Astrocyte of the hippocampus (primary cell): ENCODE measurements at places on chromosomes 5 and 9.

DNA sequence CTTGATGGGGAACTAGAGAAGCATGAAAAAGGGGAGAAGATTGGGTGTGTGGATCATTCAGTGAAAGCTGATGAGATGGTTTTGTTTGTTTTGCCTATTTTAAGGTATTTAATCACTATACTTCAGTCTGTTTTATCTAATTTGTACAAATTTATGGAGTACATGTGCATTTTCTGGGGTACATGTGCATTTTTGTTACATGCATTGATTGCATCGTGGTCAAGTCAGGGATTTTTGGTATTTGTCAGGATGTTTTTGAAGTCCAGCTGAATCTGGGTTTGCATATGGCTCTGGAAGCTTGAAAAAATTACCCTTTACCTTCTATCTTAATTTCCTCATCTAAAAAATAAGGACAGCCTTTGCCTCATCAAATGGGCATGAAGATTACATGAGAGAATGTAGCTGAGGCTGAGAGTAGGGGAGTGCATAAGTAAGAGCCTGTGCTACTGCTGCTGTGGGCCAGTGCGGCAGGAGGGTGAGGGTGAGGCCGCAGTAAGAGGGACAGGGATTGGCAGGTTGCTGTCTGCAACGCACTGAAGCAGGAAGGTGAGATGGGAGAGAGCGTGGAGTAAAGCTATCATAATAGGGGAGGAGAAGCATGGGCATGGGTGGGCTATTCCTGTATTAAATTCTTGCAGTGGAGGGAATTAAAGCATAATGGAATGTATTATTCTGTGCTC lies 139.8 kb downstream of the NPR3 start:
- DNase-seq = no peak

- DNase-seq = no peak
Observed at GRCh38 chr5:170903075-170903474, 41.3 kb downstream of the RANBP17 start.

DNA sequence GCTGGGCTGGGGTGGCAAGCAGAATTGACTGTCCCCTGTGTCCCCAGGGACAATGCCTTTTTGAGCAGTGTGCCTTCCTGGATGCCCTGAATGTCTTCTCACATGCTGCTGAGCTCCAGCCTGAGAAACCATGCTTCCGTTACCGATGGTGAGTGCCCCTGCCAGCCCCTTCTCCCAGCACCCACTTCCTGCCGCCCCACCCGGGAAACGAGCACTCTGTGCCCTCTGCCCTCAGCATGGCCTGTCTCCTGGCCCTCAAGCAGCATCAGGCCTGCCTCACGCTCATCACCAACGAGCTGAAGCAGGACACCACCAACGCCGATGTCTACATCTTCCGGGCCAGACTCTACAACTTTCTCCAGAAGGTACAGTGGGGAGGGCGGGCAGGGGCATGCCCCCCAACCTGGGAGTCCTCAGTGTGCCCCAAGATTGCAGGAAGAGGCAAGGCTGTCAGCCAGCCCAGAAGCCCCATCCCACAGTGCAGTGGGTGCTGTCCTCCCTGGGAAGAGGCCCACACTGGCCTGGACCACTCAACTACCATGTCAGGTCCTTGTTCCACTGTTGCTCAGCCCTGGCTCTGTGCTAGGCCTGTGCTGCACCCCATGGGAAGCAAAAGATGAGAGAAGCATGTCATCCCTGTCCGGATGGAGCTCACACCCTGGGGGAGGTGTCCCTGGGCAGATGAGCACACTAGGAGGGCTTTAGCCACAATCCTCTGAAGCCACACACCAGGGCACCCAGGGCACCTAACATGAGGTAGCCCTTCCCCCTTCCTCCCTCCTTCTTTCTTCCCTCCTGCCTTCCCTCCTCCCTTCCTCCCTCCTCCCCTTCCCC lies 4.4 kb downstream of the TTC16 start:
- DNase-seq = no peak

DNA sequence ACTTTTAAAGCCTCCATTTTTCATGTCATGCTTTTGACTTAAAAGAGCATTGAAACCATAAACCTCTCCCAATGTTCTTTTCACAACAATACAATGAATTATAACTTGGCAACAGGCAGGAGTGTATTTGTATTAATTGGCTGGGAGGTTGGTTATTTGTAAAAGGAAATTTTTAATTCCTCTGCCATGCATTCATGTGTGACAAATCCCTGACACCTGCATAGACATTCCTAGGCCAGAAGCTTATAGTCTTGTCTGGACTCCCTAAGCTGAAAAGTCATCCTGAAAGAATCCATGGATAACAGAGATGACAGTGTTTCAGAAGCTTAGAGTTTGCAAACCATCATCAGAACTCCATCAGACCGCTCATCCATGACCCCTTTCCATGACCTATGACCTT lies 76.3 kb upstream of the PTGER4 start:
- peak; percentile 28 for DNase-seq

- no peak for DNase-seq
Observed at GRCh38 chr5:95069948-95070347, 214.9 kb downstream of the MCTP1 start.

GRCh38 chr9:103997856-103998370 lies 96.2 kb upstream of the SMC2 start:
- DNase-seq = no peak

- no peak for DNase-seq
Observed at GRCh38 chr5:84599964-84600363, 215.3 kb upstream of the EDIL3 start.

DNA sequence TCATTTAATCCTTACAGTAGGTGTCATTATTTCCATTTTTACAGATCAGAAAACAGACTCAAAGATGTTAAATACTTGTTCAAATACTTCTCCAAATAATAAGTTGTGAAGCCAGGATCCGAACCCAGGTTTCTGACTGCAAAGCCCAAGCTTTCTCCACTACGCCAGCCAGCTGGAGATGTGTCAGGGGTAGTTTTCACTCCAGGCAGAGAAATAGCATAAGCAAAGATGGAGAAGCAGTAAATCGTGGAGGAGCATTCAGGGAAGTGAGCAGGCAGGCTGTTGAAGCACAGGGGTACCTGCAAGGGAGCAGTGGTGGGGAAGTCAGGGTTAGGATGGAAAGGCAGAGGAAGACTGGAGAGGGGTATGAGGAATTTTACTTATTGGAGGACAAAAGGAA lies 2.9 kb downstream of the TLN1 start:
- DNase-seq = peak; percentile 11

DNA sequence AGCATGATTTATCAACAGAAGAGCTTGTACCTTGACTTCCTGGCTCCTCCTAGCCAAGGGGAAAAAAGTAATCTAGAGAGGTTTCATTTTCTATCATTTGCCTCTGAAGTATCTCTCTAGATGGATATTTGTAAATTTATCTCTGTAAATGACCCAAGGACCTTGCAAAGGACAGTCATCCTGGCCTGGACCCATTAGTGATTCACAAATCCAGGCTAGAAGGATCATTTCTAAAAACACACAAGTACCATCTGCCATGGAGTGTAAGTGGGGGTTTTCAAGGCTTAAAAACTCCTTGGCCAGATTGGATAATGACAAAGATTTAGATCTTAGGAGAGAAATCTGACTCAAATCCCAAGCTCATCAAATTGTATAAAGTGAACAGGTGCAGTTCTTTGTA lies 8.1 kb downstream of the TTC23L start:
- no peak for DNase-seq

DNA sequence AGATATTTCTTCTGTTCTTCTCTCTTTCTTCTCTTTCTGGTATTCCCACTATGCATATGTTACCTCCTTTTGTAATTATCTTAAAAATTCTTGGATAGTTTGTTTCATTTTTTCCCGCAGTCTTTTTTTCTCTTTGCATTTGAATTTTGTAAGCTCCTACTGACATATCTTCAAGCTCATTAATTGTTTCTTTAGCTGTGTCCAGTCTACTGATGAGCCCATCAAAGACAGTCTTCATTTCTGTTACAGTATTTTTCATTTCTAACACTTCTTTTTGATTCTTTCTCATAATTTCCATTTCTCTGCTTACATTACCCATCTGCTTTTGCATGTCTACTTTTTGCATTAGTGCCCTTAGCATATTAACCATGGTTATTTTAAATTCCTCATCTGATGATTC lies 44.7 kb upstream of the UNC5A start:
- no peak for DNase-seq

DNA sequence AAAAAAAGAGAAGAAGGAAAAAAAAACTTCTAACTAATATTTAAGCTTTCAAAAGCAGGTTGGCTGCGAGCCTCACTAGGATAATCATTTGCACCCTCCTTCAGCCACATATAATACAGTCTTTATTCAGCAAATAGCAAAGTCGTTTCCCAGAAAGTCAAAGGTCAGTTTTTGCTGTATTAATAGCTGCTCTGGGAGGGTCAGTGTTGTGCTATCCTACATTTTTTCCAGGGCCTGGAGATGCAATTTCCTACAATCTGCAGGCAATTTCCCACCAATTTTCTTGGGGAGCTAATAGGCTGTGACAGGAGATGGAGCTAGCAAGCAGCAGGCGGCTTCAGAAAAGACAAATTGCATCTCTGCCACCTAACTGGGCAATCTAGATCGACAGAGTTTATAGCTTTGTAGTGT lies 136.8 kb downstream of the TLE1 start:
- DNase-seq = no peak

DNA sequence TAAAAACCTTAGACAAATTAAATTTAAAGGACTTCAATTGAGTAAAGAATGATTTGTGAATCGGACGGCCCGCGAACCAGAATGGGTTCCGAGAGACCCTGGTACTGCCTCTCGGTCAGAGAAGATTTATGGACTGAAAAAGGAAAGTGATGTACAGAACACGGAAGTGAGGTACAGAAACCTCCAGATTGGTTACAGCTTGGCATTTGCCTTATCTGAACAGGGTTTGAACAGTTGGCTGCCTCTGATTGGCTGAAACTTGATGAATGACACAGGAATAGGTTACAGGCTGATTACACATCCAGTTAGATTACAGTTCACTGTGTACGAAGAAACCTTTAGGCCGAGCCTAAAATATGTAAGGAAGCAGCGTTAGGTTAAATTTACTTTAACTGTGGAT lies 156.5 kb upstream of the EGFLAM start:
- DNase-seq = no peak

GRCh38 chr5:34848230-34848629 lies 9.3 kb downstream of the TTC23L start:
- no peak for DNase-seq

DNA sequence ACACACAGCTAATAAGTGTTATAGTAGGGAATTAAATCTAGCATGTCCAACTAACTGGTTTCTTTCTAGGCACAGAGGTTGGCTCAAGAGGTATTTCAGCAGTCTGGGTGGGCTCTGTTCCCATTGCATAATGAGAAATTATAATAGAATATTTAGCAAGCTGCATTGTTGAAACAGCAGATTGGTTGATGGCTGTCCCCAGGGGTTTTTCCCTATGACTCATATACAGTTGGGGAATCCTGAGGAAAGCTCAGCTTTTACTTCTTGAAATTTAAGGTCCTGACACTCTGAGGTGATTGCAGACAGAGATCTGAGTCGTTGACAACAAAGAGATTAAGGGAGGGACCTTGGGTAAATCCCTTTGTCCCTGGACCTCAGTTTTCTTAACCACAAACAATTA lies 38.3 kb upstream of the TNFSF8 start:
- DNase-seq = peak; percentile 47

GRCh38 chr9:136623842-136624183 lies 38.9 kb upstream of the EGFL7 start:
- no peak for DNase-seq

GRCh38 chr9:86079421-86079831 lies 19.9 kb downstream of the GOLM1 start:
- peak; percentile 59 for DNase-seq

DNA sequence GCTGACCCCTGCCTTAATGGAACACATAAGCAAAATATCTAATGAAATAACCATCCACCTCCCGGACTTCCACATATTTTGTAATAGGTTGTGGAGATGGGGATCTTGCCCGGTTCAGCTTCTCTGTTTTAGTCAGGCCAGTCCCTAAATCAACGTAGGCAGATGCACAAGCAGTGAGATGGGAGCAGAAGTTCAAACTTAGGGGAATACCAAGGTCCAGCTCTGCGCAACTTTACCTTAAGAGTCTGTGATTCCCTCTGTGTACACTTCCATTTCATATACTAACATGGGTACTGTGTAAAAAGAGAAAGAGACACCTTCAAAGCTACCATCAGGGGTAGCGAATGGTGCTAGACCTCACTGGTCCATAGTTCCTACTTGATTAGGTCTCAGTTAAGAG lies 110.9 kb downstream of the NTRK2 start:
- no peak for DNase-seq

DNA sequence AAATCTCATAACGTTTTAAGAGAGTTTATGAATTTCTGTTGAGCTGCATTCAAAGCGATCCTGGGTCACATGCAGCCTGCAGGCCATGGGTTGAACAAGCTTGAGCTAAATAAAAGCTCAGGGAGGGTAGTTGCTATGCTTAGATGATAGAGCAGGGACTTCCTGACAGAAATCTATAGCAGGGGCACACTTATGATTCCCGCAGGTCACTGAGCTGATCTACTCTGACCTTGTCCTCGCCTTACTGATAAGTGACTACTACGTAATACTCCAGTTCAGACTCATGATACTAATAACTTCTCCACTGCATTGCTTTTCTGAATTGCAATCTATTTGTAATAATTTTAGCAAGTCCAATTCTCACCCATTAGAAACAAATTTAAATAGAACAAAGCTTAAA lies 90.9 kb downstream of the NFIB start:
- no peak for DNase-seq

- no peak for DNase-seq
Observed at GRCh38 chr5:132445640-132445923, 45.0 kb downstream of the IRF1 start.

DNA sequence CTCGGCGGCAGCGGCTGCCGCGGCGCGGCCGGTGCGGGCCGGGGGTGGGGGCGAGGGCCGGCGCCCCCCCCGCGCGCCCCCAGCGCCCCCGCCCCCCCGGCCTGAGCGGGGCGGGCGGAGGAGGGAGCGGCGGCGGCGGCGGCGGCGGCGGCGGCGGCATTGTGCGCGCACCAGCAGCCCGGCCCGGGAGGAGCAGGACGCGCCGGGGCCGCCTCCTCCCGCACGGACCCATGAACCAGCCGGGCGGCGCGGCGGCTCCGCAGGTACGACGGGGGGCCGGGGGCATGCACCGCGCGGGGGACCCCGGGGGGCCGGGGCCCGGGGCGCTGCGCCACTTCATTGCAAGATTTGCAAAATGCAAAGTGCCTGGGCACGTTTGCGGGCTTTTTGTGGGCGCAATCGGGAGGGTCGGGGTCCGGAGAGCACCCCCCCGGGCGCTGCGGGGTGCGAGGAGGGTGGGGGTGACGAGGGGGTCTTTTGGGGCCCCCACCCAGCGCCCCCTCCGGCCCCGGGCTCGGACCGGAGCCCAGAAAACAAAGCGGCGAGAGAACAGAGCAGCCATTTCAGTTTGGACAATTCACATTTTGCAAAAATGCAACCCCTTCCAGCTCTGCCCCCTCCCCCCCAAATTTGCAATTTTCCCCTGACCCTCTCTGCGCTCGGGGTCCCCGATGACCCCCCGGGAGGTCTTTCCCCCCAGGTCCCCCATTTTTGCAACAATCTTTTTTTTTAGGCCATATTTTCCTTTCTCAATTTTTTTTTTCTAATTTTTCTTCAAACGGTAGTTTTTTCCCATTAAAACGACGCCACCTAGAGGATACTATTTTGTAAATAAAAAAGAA lies at the start of gene ZNF618:
ZNF618 (plus strand) TSS at position 159 of the 842 bp plus-strand sequence; CDS start at position 231, 72 bp downstream.
- peak; percentile 63 for DNase-seq

- DNase-seq = no peak
Observed at GRCh38 chr9:114065304-114065703, 12.8 kb downstream of the AMBP start.
